Ascending aorta (tissue), 2 donors: ENCODE measurements at places on chromosomes 1 and 21.

DNA sequence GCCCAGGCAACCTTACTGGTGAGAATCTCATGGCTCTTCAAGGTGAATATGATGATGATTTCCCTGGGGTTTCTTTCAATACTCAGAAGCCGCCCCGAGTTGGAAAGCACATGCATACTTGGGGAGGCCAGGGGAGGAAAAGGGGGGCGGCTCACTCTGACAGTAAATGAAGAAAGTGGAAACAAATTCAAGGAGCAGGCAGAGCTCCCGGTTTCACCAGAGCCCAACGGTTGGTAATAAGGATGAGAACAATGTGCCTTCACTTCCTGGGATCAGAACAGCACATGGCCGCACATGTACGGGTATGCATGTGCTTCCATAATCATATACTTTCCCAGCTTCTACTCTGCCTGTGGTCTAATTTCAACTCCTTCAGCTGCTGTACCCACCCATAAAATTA, 3.8 kb upstream of the ARHGEF2 start:
- no peak for DNase-seq

GRCh38 chr1:36154765-36155407, 1.1 kb upstream of the MAP7D1 start:
- no peak for DNase-seq

- no peak for DNase-seq
Measured at GRCh38 chr1:186798960-186799688, 29.6 kb upstream of the PLA2G4A start.

GRCh38 chr1:57551476-57551875, 127.6 kb upstream of the DAB1 start:
- no peak for DNase-seq

DNA sequence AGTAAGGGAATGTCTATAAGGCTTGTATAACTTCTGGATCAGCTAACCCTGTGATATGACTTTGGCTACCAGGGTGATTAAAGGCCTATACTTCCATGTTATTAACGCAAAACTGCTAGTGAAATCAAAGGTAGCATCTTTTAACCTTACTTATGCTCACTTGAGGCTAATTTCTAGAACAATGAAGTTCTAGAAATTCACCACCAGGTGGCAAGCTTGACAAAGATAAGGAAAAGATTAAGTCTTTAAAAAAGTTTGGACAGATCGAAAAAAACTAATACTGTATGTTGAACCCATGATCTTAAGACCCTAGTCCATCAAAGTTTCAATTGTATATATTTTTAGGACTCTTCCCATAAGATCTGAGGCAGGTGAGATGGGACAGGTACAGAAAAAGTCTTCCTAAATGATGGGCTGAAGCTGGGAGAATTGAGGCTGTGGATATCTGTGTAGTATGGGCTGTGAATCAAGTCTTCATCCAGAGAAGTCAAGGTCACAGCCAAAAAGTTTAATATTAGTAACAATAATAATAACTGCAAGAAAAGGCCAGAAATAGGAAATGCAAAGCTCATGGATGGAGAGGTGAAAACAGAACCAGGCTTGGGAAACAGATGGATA, 18.8 kb downstream of the KYAT3 start:
- no peak for DNase-seq

GRCh38 chr1:211375146-211375818, 48.6 kb downstream of the TRAF5 start:
- DNase-seq, result no peak

DNA sequence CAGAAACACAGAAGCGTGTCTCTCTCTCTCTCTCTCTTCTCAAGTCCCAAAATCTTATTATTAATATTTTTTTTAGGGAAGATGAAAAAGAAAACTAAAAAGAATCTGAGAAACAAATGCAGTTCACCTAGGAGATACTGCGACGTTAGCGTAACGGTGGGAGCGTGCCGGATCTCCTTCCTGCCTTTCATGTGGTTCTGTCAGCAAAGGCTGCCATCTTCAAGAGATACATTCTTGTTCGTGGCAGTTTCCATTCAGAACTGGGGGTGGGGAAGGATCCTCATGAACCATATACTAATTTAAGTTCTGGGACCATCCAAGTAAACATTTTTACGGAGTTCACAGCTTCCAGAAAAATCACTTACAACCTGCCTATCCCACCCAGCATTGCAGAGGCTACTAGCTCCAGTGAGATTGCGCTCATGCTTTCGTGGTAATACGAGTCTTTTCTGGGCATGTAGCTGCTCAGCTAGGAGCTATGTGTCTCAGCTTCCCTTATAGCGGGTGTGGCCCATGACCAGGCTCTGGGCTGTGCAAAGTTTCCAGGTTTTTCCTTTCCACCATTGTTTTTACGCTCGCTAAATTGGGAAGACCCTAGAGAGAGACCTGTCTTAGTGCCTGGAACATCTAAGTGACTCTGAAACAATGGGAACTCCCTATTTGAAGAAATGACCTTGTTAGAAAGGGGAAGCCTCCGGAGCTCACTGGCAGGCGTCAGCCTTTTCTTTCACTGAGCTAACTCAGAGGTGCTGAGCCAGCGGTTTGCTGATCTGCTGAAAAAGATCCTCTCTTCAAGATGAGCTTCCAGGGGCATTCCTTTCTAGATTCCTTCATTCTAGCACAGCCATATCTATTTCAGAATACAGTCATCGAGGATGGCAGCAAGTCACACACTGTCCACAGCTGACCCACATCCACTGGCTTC, 17.3 kb downstream of the SLAMF1 start:
- DNase-seq, result no peak

- no peak for DNase-seq
Measured at GRCh38 chr1:235902677-235903542, 36.2 kb upstream of the LYST start.

- no peak for DNase-seq
Measured at GRCh38 chr1:180548686-180549317, 10.0 kb upstream of the OVAAL start.

DNA sequence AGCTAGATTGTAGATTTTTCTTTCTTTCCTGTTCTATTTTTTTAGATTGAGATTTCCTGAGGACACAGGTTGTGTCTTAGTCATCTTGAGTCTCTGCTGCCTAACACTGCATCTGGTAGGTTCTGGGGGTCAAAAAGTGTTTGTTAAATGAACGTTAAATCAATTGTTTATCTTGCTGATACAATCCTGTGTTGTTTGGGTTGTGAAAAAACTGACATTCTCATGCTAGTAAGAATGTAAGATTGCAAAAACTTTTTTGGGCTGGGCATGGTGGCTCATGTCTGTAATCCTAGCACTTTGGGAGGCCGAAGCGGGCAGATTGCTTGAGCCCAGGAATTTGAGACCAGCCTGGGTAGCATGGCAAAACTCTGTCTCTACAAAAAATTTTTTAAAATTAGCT, 3.4 kb downstream of the CTSK start:
- DNase-seq, result no peak

- DNase-seq, result no peak
Measured at GRCh38 chr1:25810341-25811299, 9.1 kb upstream of the MTFR1L start.

DNA sequence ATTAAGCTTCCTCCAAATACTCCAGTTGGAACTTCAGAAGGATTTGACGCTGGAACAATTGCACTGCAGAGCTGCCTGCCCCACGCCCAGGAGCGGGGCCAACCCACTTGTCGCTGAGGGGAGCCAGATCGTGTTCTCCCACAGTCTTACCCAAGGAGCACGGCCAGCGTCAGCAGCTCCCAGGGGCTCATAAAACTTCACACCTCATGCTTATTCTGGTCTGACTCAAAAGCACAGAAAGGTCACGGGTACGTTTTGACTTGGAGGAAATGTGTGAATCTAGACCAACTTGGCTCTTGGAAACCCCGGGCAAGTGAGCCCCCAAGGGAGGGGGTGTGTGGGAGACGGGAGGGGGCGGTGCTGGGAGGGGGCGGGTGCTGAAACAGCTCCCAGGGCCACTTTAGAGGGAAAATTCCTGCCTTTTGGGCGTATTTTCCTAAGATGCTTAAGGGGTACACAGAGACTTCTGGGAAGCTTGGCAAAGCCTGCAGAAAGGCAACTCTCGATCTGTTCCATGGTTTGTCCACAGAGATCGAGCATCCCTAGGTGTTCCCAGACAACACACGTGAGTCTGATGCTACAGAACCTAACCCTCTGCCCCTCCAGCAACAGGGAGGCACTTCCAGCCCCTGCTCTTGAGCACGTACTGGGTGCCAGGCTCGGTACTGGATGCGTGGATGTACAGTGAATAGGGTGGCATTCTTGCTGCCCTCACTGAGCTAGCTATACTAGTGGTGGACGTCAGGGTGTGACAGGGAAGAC, 98.9 kb downstream of the DHRS3 start:
- peak; percentile 31 for DNase-seq

GRCh38 chr1:101371259-101371658, 134.4 kb downstream of the S1PR1 start:
- no peak for DNase-seq

DNA sequence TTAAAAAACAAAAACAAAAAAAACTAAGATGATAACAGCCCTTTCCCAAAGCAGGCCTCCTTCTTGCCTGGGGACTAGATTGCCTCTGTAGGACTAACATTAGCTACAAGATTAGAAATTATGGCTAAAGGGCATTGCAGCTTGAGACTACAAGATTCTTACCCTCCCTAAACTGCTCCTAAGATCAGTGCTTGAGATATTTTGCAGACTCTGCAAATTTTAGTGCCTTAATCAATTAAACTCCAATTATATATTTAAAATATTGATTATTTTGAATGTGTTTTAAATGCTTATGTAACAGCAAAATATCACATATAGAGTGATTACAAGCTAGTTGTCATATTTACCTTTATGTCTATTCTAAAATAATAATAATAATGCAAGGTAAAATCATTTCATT, 47.4 kb upstream of the SLC5A9 start:
- DNase-seq, result no peak

DNA sequence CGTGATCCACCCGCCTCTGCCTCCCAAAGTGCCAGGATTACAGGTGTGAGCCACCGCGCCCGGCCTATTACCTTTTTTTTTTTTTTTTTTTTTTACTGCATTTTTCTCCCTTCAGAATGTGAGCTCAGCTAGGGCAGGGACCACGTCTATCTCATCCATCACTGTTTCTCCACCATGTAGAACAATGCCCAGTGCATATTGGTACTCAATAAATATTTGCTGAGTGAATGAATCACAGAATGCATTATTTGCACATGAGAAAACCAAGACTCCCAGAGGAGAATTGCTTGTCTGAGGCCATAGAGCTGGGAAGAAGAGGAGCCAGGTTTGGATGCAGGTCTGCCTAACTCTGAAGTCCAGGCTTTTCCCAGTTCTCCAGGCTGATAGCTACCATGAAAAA, 8.2 kb upstream of the SLC9A1 start:
- no peak for DNase-seq

DNA sequence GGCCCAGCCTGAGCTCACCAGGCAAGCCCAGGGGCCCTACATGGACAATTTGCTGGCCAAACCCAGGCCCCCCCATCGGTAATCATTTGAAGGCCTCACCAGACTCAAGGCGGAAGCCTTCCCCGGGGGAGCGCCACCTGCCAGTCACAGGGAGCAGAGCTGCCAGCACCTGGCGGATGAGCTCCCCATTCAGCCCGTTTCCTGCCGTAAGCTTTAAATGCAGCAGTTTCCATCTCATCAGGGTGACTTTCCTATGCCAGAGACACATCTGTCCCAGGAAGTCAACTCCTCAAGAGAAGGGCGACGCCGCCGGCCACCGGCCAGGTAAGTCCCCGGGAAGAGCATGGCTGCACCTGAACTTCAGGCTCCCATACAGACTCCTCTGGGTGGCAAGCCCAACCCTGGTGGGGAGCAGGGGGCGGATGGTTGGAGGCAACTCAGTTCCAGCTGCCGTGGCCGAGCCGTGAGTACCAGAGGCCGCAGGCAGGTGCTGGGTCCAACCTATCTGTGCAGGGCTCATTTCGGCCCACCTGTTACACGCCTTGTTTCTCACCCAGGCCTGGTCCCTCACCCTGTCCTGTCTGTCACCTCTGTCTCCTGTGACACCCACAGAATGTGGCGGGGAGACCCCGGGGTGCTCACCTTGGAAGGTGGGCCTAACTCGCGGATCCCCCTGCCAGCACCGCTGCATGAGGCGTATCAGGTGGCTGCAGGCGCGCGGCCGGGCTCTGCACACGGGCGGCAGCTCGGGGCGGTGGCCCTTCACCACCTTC, 20.7 kb downstream of the RIPK4 start:
- DNase-seq, result no peak

GRCh38 chr1:84141182-84142003, 2.7 kb upstream of the PRKACB start:
- DNase-seq, result no peak

DNA sequence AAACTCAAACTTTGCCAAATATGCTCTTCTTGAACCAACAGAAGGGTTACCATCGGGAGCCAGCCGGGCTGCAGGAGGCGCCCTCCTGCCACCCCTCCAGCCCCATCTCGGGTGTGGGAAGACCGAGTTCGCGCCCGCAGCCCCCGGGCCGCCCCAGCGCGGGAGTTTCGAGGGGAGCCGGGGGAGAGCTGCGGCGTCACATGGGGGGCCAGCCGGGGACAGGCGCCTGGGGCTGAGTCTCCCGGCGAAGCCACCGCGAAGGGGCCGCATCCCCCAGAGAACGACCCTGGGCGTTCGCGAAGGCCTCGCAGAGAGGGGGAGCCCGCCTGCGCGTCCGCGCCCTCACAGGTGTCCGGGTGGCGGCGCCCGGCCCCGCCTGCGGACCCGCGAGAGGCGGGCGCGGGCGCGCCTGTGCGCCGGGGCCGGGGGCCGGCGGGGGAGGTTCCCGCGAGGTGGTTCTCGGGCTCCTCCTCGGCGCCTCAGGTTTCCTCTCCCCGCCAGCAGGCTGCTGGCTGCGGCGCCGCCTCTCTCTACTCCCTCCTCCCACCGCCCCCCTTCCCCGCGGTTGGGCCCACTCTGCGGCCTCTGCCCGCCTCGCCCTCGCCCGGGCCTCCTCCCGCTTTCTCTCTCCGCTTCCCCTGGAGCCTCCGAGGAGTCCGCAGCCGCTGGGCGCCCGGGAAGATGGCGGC, at the start of gene RAVER2:
Gene RAVER2 (plus strand): TSS at position 584 of the 689 bp plus-strand sequence. CDS start 98 bp downstream, at position 682.
- peak; percentile 85 for DNase-seq

DNA sequence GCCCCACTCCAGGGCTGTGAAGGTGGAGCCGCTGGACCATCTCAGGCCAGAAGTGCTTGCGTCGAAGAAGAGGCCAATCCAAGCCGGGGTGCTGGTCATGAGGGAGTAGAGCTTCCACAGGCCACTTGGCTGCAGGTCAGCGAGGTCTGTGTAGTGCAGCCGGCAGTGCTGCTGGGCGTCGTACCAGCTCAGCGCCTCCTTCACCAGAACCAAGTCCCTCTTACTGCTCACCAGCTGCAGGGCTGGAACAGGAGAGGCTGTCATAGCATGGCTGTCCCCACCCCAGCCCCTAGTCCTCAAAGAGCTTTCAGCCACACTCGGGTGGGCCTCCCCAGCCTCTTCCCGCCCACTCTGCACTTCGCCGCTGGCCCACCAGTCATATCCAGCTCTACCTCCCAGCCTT, 2.2 kb downstream of the CLEC20A start:
- DNase-seq, result no peak
